ENCODE measurements at places on chromosomes 13 and 19.

DNA sequence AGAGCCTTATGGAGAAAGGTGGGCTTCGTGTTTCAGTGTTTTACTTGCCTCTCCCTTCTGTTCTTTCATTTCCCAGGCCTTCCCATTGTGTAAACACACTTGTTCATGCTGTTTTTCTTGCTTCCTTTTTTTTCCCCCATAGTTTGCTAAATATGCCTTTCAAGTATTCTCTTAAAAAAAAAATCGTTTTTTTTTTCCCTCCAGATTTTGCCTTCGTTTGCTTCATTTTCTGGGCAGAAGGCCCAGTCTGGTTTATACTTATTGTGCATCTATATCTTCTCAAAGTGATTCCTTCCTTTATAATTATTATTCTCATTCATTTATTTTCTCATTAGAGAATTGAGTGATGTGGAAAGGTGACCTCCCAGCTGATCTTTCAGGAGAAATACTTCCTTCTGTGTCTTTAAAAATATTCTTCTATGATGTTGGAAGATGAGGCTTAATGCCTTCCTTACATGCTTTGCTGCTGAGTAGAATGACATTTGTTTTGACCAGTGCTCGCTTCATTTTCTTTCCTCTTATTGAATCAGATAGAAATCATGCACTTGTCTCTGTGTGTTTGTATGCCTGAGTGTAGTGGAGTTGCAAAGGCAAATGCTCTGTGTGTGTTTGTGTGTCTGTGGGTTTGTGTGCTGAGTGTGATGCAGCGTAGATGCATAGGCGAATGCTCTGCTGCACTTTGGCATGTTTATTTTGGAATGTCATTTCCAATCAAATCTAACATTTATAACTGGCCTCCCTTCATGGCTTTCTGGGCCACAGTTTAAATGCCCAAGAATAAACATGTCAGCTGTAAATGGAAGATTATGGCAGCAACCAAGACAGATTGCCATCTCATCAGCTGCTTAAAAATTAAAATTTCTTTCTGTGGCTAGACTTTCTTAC, 591.4 kb downstream of the FGF9 start:
- no peaks in the 10 kb centered on the region for H3K27me3 ChIP-seq
- no peak overlapping the region for H3K4me3 ChIP-seq
- no peaks in the 10 kb centered on the region for H3K4me1 ChIP-seq
- no peaks in the 10 kb centered on the region for H3K36me3 ChIP-seq
- H3K27ac ChIP-seq = no peak overlapping the region
- no peak for DNase-seq

DNA sequence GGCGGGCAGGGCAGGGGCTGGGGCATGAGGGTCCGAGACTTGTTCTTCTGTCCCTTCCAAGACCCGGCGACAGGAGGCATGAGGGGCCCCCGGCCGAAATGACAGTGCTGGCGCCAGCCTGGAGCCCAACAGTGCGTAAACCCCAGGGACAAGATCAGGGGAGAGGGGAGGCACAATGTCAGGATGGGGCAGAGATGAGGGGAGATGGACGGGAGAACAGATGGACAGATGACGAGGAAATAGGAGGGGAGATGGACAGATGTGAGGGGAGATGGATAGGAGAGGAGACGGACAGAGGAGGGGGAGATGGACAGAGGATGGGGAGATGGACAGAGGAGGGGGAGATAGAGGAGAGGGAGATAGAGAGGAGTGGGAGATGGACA, 518 bp downstream of the FLT3LG start:
- H3K4me3 ChIP-seq = peak overlapping the region; percentile 78
- no peak for DNase-seq
- H3K36me3 ChIP-seq = no peaks in the 10 kb centered on the region
- H3K27ac ChIP-seq = no peak overlapping the region
- H3K27me3 ChIP-seq = no peaks in the 10 kb centered on the region

- H3K4me3 ChIP-seq = no peak overlapping the region
- H3K27ac ChIP-seq = peak overlapping the region; percentile 65
- DNase-seq = peak; percentile 96
- H3K4me1 ChIP-seq = peaks cover 85% of the 10 kb centered on the region
- H3K27me3 ChIP-seq = no peaks in the 10 kb centered on the region
- no peaks in the 10 kb centered on the region for H3K36me3 ChIP-seq
Measured at GRCh38 chr13:19596960-19597361, 35.6 kb upstream of the TPTE2 start.

DNA sequence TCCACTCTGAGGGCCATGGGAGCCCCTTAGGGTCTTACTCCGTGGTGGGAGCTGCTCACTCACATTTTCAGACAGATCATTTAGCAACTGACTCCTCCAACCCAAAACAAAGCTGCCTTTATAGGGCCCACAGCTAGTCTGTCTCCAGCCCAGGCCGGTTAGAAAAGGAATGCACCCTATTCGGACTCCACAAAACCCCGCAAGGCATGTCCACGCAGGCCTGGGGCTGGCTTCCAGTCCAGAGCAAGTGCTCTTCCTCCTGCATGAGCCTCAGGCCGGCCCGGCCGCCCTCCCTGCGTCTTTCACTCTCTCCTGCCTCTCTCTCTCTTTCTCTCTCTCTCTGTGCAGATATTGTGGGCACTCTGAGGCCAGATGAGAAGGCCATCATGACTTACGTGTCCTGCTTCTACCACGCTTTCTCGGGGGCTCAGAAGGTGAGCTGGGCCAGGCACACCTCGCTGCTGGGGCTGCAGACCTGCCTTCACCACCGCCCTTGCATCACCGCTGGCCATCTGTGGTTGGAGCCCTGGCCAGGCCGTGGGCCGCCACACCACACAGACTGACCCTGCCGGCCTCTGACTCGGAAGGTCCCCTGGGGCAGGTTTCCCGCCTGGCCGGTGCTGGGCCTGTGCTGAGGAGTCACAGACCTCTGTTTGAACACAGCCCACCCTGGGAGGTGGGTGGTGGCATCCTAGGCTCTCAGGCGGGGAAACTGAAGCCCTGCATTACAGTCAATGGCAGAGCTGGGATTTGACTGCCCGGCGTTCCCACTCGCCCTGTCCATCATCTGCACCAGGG, 33.1 kb downstream of the CAPN12 start:
- peak overlapping the region; percentile 6 for H3K27ac ChIP-seq
- peaks cover 20% of the 10 kb centered on the region for H3K4me1 ChIP-seq
- H3K36me3 ChIP-seq = peaks cover 91% of the 10 kb centered on the region
- no peaks in the 10 kb centered on the region for H3K27me3 ChIP-seq
- no peak overlapping the region for H3K4me3 ChIP-seq

- H3K27ac ChIP-seq = no peak overlapping the region
- H3K27me3 ChIP-seq = no peaks in the 10 kb centered on the region
- no peak for DNase-seq
- 0 out of 3 replicates have a peak, but pooled peaks cover 12% of the 10 kb centered on the region for H3K36me3 ChIP-seq
- no peak overlapping the region for H3K4me3 ChIP-seq
Measured at GRCh38 chr19:54186351-54186750, 3.0 kb downstream of the MBOAT7 start.

DNA sequence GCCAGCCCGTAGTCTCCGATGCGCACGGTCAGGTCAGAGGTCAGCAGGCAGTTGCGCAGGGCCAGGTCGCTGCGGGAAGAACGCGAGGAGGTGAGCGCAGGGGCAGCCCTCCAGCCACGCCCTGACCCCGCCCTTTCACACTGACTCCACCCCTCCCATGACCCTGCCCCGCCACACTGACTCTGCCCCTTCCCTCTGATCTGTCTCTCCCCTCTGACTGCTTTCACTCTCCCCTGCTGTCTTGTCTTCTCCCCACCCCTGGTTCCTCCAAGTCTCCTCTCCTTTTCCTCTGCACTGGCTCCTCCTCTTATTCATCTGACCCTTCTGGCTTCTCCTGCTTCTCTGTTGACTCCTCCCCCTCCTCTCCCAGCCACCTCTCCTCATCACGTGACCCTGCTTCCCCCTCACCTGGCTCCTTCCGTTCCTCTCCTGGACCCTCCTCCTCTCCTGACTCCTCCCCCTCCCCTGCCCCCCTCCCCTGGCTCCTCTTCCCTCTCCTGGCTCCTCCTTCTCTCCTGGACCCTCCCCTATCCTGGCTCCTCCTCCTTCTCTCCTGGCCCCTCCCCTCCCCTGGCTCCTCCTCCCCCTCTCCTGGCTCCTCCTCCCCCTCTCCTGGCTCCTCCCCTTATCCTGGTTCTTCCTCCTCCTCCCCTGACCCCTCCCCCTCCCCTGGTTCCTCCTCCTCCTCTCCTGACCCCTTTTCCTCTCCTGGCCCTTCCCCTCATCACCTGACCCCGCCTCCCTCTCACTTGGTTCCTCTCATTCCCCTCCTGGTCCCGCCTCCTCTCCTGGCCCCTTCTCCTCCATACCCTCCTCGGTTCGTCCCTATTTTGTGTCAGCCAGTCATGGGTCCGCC, 9.9 kb downstream of the LMTK3 start:
- H3K36me3 ChIP-seq = no peaks in the 10 kb centered on the region
- H3K27me3 ChIP-seq = peaks cover 9% of the 10 kb centered on the region
- peak; percentile 86 for DNase-seq
- H3K4me1 ChIP-seq = peaks cover 47% of the 10 kb centered on the region
- peak overlapping the region; percentile 85 for H3K4me3 ChIP-seq

- H3K27ac ChIP-seq = no peak overlapping the region
- H3K27me3 ChIP-seq = no peaks in the 10 kb centered on the region
- no peak for DNase-seq
- peaks cover 7% of the 10 kb centered on the region for H3K4me1 ChIP-seq
- H3K36me3 ChIP-seq = peaks cover 72% of the 10 kb centered on the region
- no peak overlapping the region for H3K4me3 ChIP-seq
Measured at GRCh38 chr19:47176071-47176626, 45.5 kb downstream of the SAE1 start.

DNA sequence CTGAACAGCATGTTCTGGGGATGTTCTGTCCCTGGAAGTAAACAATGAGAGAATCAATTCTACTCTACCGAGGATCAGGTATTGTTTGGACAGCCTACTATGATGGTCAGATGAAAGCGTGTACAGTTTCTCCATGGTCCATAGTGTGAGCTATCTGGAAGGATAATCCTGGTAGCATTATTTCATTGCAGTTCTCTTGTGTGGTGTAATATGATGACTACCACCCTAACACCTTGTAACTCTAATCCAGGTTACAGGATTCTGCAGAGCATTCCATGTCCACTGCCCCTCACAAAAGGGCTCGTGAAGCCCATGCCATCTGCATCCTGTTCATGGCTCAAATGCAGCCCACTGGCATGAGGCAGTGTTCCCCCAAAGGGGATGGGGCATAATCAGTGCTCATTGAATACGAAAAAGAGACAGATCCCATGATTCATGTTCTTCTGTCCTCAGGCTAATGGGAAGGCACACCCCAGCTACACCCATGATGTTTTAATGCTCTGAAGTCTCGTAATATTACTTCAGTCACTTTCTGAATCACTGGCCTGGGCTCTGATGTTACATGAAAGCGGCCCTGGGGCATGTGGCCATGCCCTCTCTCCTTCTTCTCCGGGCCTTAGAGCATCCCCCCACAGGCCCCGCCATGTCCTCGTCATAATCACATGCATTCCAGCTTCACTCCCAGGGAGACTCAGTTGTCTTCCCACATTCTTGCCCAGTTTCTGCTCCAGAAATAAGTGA, 68.4 kb downstream of the HSPH1 start:
- DNase-seq = no peak
- H3K27ac ChIP-seq = no peak overlapping the region
- no peak overlapping the region for H3K4me3 ChIP-seq
- H3K27me3 ChIP-seq = peaks cover 30% of the 10 kb centered on the region
- H3K4me1 ChIP-seq = no peaks in the 10 kb centered on the region

DNA sequence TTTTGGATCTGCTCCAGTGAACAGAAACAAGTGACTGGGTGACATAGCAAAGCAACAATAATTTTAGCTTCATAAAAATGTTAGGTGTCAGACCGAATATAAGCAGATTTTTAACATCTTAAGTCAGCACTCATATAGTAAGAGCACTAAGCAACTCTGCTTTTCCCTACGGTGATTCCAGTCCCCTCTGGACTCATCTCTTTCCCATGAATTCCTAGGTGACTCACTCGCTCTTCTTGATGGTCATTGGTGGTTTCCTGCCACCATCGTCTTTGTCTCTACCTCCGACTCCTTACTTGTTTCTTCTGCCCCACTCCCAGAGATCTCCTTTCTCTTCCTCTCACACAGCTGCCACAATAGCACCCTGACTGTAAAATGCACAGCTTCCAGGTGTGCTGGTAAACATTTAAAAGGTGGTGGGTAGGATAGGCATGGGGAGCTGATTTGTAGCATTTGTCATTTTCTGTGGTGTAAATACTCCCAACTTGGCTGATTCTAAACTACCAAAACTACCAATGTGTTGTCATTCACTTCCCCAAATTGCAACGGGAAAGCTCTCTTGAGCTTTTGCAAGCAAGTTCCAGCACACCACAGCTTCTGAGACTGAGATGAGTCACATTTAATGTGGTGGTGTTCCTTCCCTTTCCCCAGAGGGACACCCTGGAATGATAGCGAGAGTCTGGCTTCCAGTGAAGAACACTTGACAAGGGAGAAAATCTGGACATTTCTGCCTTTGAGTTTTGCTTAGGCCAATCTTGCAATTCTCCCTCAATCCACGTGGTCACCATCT, 42.8 kb upstream of the CLDN10 start:
- no peak overlapping the region for H3K27ac ChIP-seq
- no peaks in the 10 kb centered on the region for H3K36me3 ChIP-seq
- no peak for DNase-seq
- no peaks in the 10 kb centered on the region for H3K27me3 ChIP-seq
- no peaks in the 10 kb centered on the region for H3K4me1 ChIP-seq

DNA sequence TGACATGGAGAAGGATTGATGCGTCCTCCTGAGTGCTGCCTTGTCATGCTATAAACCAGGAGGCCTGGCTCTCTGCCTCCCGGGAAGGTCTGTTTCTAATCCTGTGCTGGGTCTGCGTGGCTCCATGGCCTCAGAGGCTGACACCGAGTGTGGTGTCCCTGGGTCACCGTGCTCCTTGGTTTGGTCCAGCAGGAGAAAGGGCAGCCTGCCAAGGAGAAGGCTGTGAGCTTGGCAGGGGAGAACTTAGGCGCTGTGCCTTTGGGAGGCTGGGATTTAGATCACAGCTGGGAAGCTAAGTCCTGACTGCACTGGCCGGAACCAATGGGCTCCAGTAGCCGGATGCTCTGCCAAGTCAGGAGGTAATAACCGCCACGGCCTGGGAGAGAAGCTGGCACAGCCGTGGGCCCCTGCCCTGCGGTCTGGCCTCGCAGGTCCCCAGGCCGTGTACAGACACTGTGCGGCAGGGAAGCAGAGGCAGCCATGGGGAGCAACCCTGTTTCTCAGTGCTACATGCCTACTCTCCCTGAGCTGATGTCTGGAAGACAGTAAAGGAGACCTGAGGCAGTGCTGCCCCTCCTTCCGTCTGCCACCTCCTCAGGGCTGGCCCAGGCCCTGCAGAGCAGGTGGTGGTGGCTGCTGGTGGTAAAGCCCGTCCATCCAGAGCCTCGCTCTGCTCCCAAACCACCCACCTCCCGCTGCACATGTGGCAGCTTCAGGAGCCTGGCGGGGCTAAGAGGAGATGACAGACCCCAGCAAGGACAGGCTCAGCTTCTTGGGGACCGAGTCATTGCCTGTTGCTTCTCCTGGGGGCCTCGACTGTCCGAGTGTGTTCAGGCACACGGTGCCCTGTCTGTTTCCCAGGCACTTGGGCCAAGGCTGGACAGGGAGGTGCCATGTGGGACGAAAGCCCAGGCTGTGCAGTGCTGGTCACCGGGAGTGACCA, 44.9 kb downstream of the C13orf46 start:
- H3K36me3 ChIP-seq = no peaks in the 10 kb centered on the region
- H3K27ac ChIP-seq = no peak overlapping the region
- H3K4me3 ChIP-seq = no peak overlapping the region
- DNase-seq = no peak
- H3K27me3 ChIP-seq = peaks cover 8% of the 10 kb centered on the region

- peaks cover 15% of the 10 kb centered on the region for H3K4me1 ChIP-seq
- peaks cover 31% of the 10 kb centered on the region for H3K27me3 ChIP-seq
- H3K27ac ChIP-seq = no peak overlapping the region
- no peak overlapping the region for H3K4me3 ChIP-seq
- DNase-seq = no peak
- H3K36me3 ChIP-seq = no peaks in the 10 kb centered on the region
Measured at GRCh38 chr13:46210362-46211083, 1.2 kb upstream of the LRRC63 start.

Measured in HepG2 (cell line).